Smooth muscle cell of trachea (primary cell): ENCODE measurements at places on chromosomes 2 and 18. TPM values are rescaled to one million over a fixed set of nuclear protein-coding genes. Genes with fewer than 3 reads are reported as not detected.

The SALL3 gene
- 0.17 TPM in 1 of 2 replicates, not detected in the other for total RNA-seq

The TUBA4B gene
- 0.17 TPM in 1 of 2 replicates, not detected in the other for total RNA-seq

The ANKRD29 gene
- 8.6 and 15.5 TPM in 2 replicates for total RNA-seq

The VIT gene
- total RNA-seq = 1.2 and 2.3 TPM in 2 replicates

The ICA1L gene
- 3.6 and 7.1 TPM in 2 replicates for total RNA-seq

The SLC9A4 gene
- total RNA-seq = not detected in 2 replicates

The PTPRN gene
- total RNA-seq = 3.6 and 23.8 TPM in 2 replicates

The POTEI gene
- under 0.01 TPM in 1 of 2 replicates, not detected in the other for total RNA-seq

The CERS6 gene
- 11.6 and 15.9 TPM in 2 replicates for total RNA-seq

The TUBA4A gene
- total RNA-seq = 50.2 and 55.1 TPM in 2 replicates

The AGXT gene
- not detected in 2 replicates for total RNA-seq

The REG1B gene
- not detected in 2 replicates for total RNA-seq

The CPO gene
- 0.17 TPM in 1 of 2 replicates, not detected in the other for total RNA-seq
